ENCODE measurements at places on chromosomes 13 and 19.

- no peak for DNase-seq
Observed at GRCh38 chr19:31397308-31397707, 48.1 kb upstream of the TSHZ3 start.

GRCh38 chr19:17873786-17874757 is 2.3 kb downstream of the SLC5A5 start:
- DNase-seq, result peak; percentile 91

GRCh38 chr19:41892173-41892902 is 9.4 kb downstream of the ARHGEF1 start:
- no peak for DNase-seq

- no peak for DNase-seq
Observed at GRCh38 chr13:85640727-85641126, 158.5 kb downstream of the SLITRK6 start.

DNA sequence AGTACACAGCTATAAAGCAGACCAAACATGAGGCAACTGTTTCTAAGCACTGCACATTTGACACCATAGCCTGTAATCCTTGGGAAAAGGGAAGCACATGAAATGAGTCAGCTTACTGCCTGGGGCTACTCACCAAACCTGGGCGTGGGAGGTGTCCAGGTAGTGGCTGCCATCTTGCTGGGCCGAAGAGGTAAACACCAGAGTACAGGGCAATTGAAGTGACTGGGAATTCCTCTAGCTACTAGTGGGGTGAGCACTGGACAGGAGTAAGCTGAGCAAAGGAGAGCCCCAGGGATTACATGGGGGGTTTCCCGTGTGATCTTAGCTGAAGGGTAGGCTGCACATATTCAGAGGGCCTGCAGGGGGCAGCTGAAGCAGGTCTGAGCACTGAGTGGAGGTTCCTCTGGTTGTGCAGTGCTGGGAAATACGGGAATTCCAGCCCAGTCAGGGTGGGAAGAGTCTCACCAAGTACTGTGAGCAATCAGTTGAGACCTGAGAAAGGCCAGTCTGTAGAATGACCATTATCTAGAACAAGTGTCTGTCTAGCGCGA is 140.5 kb downstream of the SLC7A1 start:
- DNase-seq, result peak; percentile 62

DNA sequence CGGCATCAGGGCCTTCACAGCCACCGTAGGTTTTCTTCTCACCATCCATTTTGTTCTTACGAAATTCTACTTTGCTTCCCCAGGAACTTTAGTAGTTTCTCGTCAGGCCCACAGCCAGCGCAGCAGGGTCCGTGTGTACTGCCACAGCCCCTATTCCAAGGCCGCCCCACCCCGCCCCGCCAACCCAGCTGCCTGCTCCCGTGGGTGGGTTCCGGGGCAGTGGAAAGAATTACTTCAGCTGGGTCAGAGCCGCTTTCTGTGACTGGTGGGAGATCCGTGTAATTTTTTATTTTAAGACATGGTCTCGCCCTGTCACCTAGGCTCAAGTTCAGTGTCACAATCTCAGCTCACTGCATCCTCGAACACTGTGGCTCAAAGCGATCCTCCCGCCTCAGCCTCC is 4.2 kb downstream of the OR7D2 start:
- no peak for DNase-seq

- peak; percentile 66 for DNase-seq
Observed at GRCh38 chr13:112103961-112104880, 37.3 kb downstream of the SOX1 start.
